IMR-90 (cell line): ENCODE measurements at places on chromosomes 5 and 9. TPM values are rescaled to one million over a fixed set of nuclear protein-coding genes. Genes with fewer than 3 reads are reported as not detected.

- DNase-seq, result no peak
These were observed 196.4 kb downstream of the EFNA5 start for GRCh38 chr5:107474361-107474715.

DNA sequence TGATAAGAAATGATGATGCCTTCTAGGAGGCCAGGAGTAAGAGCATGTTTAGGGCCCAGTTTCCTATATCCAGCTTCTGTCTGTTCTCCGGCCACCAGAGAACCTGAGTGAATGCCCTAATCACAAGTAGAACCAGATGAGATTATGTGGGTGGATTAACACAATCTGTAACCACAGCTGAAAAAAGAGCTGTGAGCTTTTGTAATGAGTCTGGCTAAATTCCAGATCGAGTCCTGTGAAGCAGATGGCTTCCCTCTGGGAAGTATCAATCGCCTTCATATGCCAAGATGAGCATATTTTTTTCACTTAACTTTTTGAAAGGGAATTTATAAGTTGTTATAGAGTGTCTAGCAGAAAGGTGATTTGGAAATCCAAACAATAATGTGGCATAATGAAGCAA lies 99.8 kb downstream of the NNT start:
- DNase-seq, result peak; percentile 23

DNA sequence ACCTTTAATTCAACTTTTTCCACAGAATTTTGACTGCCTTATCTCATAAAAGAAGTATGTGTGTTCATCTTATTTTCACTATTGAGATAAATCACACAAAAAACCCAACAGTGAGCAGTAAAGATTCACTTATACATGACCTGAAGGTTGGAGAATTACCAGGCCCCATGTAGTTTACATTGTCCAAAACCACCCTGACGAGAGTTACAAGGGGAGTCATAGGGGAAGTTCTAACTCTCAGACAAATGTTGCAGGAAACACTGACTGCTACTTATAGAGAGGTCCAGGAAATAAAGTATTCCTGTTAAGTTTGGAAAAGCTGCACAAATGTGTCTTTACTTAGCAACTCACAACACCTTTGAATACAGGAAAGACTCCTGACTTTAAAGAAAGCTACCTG lies 14.1 kb downstream of the SPATA9 start:
- DNase-seq, result peak; percentile 68

GRCh38 chr9:120610975-120611689 lies 31.2 kb upstream of the CDK5RAP2 start:
- DNase-seq, result no peak

DNA sequence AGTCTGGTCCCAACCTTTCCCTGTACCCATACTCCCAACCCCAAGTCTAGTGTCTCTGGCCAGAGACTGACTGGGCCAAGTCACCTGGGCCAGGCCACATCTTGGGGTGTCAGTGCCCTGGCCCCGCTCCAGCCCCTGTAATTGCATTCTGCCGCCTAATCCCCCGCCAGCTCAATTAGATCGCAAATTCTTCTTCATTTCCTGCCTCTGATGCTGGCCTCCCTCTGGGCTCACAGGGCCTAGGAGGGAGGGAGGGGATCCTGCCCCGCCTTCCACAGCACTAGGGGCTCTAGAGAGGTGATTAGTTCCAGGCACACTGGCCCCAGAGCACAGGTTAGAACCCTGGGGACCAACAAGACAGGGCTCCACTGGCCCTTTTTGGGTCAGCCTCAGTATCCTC lies 5.5 kb downstream of the CXXC5 start:
- DNase-seq, result no peak

GRCh38 chr5:4855880-4856279 lies 284.2 kb upstream of the ADAMTS16 start:
- no peak for DNase-seq

DNA sequence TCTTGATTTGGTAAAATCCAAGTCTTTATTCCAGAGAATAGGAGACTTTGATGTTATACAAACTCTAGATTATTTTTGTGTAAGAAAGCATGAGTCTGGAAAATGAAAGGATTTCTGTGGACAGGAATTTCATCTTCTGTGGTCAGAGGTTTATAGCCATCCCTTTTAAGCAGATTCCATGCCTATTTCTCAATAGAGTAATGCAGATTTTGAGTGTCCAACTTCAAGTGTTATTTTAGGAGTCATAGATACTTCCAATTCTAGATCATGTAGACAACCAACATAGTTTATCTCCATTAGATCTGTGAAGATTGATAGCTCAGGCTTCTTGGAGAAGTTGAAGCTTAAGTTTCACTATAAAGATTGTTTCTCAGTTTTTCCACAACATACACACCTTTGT lies 379.7 kb downstream of the PSAT1 start:
- peak; percentile 76 for DNase-seq

- DNase-seq, result no peak
These were observed 26.2 kb upstream of the SHC3 start for GRCh38 chr9:89204801-89205200.

DNA sequence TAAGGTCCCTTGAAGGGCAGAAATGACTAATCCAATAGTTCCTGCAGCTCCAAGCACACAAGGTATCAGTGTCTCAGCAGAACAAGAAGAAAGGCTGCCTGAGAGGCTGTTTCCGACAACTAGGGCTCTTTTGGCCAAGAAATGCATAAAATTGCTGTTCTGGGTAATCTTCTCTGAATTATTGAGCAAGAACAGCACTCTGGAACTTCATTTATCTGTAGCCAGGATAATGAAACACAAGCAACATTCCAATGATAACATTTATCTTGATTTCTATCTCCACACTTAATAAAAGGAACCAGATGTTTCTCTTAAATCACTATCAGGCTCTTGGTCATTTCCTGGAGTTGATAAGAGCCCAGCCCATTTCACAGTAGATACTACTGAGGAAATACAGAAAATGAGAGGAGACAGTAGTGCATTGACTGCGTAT lies 17.0 kb upstream of the AUH start:
- DNase-seq, result peak; percentile 72

GRCh38 chr9:133732639-133733408 lies 5.3 kb downstream of the SARDH start:
- no peak for DNase-seq

DNA sequence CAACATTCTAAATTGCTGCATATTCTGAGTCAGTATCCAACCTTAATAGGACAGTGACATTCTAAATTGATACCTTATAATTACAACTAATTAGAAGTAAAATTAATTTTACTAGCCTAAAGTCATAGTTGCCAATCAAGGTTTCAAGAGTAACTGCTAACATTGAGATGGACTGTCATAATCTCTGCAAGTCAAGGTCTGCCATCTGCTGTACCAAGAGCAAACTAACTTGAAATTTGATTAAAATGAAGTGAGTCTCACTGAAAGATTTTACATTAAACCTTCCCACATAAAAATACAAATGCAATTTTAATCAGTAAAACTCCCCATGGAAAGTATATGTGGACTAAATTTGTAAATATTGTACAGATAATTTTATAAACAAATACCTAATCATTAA lies 235.3 kb downstream of the PRDM9 start:
- no peak for DNase-seq

- no peak for DNase-seq
These were observed 21.5 kb downstream of the GFRA3 start for GRCh38 chr5:138252944-138253343.

- no peak for DNase-seq
These were observed 287.2 kb downstream of the TMEM232 start for GRCh38 chr5:110439296-110439695.

- DNase-seq, result no peak
These were observed 17.5 kb downstream of the PRKACG start for GRCh38 chr9:68996462-68996861.

- DNase-seq, result no peak
These were observed 5.9 kb downstream of the PDLIM7 start for GRCh38 chr5:177491429-177491945.

DNA sequence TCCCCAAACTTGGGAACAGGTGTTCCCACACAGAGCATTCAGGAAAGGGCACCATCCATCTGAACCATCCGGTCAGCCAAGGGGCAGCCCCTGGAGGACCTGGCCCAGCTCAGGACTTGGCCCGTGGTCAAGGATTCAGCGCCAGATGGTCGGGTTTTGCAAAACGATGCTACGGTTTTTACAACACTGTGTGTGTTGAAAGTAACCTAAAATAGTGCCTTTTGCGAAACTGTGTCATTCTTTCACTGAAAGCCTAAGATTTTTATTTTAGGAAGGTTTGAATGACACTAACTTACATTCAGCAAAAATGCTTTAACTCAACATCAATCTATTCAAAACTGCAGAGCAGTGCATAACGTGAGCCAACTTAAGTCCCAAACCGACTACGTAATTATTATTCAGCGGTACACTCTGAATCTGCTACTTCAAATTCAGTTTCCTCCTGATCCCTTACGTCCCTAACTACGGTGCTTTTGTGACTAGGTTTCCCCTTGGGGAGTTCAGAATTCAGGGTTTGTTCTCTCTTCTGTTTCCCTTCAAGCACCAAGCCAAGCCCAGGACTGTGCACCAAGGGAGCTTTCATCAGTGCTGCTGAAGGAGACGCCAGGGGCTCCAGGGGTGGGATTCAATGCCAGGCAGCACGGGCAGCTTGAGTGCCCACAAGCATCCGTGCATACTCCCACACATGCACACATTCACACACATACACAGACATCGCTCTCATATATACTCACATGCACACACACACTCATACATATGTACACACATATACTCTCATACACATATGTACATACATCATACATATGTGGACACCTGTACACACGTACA lies 25.8 kb downstream of the LPCAT1 start:
- DNase-seq, result no peak

DNA sequence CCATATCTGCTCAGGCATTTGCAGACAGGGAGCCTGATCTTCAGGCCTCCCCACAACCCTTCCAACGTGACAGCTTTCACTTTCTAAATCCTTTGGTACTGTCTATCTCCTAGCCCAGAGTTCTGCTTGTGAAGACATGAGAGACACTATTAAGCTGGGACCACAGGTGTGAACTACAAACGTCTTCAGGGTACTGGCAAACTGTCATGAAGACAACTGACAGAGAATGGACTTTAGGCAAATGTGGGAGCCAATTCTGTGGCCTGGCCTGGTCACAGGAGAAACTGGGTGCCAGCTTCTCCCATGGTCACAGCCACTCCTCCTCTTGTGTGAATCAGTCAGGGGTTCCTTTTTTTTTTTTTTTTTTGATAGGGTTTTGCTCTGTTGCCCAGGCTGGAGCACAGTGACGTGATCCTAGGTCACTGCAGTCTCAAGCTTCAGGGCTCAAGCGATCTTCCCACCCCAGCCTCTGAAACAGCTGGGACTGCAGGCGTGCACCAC lies 10.4 kb downstream of the TRIM14 start:
- DNase-seq, result no peak

DNA sequence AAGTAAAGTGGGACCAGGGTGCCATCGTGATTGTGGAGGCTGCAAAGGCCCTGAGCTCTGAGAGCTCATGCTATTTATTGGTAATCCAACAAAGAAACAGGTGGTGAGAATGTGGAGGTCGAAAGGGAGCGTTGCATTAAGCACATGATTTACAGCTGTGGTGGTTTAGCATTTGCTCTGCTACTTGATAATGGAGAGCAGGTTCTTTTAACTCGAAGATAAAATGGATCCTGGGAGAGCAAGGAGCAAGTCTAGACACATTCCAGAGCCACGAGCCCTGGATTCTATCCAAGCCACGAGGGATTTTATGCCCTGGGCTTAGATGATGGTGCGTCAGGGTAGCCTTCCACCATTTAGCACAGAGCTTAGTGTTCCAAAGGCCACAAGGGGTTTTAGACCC lies 1710.1 kb upstream of the CDH9 start:
- DNase-seq, result no peak

- DNase-seq, result peak; percentile 67
These were observed 22.9 kb downstream of the DNAH5 start for GRCh38 chr5:13921578-13921977.

GRCh38 chr9:81833563-81834345 lies 94.5 kb upstream of the SPATA31D4 start:
- DNase-seq, result peak; percentile 66

DNA sequence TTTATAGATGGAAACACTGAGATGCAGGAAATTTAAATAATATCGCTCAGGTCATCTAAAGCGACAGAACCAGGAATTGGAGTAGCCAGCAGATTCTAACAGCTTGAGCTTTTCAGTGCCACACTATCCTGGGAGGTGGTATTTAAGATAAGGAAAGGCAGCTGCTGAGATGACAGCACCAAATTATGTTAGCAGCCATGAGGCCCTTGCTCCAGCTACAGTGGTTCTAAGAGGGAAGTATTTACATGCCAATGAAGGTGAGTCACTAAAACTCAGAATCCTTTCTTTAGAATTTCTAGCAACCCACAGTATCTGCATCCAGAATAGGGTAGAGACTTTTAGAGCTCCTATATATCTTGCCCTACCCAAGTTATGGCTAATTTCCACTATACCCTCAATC lies 127.0 kb upstream of the VLDLR start:
- peak; percentile 88 for DNase-seq

DNA sequence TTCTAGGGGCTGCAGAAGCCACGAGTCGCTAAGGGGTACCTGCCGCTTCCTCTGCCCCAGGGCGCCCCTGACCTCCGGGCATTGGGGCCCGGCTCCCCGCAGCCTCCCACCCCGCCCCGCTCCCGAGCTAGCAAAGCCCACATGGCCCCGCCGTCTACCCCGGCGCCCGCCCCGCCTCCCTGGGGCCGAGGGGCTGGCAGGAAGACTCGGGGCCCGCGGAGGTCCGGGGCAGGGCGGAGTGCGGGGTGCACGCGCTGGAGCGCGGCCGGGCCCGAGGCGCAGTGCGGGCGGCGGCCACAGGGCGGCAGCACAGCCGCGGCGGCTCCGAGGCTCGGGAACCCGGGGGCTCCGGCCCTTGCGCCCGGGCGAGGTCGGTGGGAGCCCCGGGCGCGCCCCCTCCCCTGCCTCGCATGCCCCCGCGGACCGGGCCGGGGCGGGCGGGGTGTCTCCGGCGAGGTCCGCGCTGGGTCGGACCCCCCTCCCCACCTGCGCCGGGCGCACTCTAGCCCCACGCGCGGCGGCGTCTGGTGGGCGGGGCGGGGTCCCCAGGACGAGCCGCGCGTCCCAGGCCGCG lies 6.7 kb downstream of the NRARP start:
- DNase-seq, result no peak

DNA sequence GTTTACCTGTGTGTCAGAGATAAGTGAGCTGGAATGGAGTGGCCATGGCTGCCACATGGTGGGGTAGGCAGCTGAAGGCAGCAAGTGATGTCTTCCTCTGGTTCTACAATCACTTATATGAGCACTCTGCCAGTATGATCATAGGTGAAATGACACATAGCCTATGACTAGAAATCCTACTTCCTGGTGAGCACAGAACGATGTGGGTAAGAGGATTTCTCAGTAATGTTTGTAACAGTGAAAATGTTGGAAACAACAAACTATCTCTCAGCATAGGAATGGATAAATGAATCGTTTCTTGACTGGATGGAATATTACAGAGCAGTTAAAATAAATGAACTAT lies 187.0 kb upstream of the S1PR3 start:
- peak; percentile 46 for DNase-seq

The SLC6A7 gene
- total RNA-seq, result under 0.01 TPM in 1 of 2 replicates, not detected in the other

The TESK1 gene
- total RNA-seq, result 3.1 and 3.4 TPM in 2 replicates

The ZNF366 gene
- not detected in 2 replicates for total RNA-seq

The DIRAS2 gene
- total RNA-seq, result not detected in 2 replicates

The TEK gene
- 10.8 and 11.7 TPM in 2 replicates for total RNA-seq

The FAM53C gene
- total RNA-seq, result 21.5 and 23.1 TPM in 2 replicates

The CDC20B gene
- not detected in 2 replicates for total RNA-seq

The ADAMTS13 gene
- total RNA-seq, result under 0.01 and 0.18 TPM in 2 replicates

The ADRB2 gene
- total RNA-seq, result 3.4 and 4.4 TPM in 2 replicates

The CTXN3 gene
- total RNA-seq, result not detected in 2 replicates

The KIF24 gene
- total RNA-seq, result 2.5 and 3.0 TPM in 2 replicates
